SK-MEL-5 (cell line): ENCODE measurements at places on chromosomes 2 and 18. TPM values are rescaled to one million over a fixed set of nuclear protein-coding genes. Genes with fewer than 3 reads are reported as not detected.

- DNase-seq, result no peak
Measured at GRCh38 chr2:28108143-28108542, 217.6 kb downstream of the BABAM2 start.

DNA sequence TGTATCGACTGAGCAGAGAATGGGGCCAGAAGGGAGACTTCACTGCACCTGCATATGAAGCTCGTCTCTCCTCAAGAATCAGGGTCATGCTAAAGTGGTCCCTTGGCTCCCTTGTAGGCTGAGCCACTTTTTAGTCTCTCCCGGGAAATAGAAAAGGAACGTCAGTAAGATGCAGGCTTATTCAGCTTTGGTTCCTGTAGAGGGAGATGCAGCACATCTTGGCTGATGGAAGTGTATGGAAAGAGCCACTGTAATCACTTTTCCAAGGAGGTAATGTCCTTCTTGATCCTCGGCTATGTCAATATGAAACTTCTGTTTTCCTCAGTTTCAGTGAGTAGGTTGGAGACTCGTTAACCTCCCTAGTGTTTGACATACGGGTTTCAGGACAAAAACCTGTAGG lies 235.2 kb downstream of the GCA start:
- no peak for DNase-seq

Gene CXCR2
- not detected in 2 replicates for total RNA-seq

DNA sequence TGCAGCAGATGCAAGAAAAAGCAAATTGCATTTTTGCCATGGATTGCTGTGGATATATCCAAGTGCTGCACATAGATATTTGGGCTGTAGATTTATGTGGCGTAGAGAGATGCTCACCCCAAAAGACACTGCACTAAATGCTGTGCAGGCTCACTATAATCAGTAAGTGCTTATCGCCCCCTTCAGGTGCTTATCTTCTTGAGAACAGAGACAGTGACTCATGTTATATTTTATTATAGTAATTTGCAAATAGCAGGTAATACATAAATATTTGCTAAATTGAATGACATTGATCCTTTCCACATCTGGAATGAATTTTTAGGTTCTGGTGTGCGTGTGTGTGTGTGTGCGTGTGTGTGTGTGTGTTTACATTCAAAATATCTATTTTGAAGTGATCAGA lies 36.8 kb upstream of the PLEKHM3 start:
- DNase-seq, result peak; percentile 68

Gene KIF1A
- total RNA-seq, result 0.50 TPM in 1 of 2 replicates, not detected in the other

GRCh38 chr18:35619941-35620340 lies 38.4 kb downstream of the GALNT1 start:
- no peak for DNase-seq

DNA sequence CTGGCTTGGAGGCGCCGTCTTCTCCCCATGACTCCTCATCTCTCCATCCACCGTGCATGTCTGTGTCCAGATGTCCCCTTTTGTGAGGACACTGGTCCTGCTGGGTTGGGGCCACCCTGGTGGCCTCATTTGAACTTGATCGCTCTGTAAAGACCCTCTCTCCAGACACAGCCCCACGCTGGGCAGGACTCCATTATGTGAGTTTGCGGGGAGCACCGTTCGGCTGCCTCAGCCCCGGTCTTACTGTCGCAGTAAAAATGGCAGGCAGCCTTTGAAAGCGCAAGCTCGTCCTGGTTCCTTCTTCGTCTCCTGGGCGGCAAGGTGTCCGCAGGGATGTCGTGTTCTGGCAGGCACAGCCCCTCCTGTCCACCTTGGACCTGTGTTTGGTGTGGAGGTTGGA lies 17.7 kb downstream of the NFATC1 start:
- DNase-seq, result no peak

DNA sequence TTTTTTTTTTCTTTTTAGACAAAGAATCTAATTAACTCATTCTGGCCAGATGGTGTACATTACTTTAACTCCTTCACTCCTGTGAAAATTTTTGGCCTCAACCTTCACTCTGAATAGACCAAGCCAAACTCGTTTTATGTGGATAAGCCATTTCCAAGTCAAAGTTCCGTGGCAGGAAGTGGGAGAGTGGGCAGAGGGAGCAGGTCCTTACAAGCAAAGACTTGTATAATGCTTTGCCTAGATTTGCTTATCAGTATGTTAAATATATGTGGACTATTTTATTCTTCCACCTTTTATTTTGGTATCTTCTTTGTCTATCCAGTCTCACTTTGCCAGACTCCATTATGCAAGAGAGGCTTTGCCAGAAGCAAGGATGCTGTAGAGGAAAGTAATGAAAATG lies 178.1 kb upstream of the TNP1 start:
- no peak for DNase-seq
